Lung microvascular endothelial cell (primary cell): ENCODE measurements at places on chromosomes 11 and 22. TPM values are rescaled to one million over a fixed set of nuclear protein-coding genes. Genes with fewer than 3 reads are reported as not detected.
A peak's percentile ranks its signal among the peaks of the same experiment; 100 is the strongest.

DNA sequence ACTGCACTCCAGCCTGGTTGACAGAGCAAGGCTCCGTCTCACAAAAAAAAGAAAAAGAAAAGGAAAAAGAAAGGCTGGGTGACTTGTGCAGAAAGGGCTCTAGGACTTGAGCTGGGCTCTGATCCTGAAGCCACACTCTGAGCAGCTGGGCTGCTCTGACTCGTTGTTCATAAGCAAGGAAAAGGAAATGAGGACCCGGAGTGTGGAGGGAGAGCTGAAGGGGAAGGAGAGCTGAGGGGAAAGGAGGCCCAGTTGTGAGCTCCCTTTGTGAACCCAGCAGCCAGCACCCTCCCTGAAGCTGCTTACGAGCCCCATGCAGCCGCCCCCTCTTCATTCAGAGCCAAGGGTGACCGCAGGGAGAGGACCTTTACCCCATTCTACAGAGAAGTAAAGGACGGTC lies 12.3 kb upstream of the SH3BP1 start:
- DNase-seq: no peak

GRCh38 chr11:88341522-88342251 lies 4.2 kb upstream of the CTSC start:
- DNase-seq: no peak

DNA sequence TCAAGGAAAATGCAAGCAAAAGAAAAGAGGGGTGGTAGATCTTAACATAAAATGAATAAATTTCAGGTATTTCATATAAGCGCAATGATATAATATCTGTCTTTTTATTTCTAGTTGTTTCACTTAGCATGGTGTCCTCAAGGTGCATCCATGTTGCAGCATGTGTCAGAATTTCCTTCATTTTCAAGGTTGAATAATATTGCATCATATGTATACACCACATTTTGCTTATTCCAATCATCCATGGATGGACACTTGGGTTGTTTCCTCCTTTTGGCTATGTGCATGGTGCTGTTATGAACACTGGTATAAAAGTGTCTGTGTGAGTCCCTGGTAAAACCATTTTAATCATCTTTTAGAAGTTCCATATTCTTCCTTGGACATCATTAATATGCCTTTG lies 7.0 kb upstream of the KDM4F start:
- DNase-seq: no peak

- no peak for DNase-seq
Observed at GRCh38 chr11:68673991-68674390, 10.4 kb upstream of the GAL start.

DNA sequence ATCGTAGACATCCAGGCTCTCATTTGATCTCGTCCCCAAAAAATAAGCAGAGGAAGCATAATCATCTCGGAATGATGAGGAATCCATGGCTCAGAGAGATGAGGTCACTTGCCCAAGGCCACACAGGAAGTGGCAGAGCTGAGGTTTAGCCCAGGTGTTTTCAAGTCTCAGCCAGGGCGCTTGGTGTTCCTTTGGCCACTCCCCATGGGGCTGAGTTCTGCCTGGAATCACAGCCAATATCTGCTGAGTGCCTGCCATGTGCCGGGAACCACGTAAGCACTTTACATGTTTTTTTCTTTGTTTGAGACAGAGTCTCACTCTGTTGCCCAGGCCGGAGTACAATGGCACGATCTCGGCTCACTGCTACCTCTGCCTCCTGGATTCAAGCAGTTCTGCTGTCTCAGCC lies 29.5 kb upstream of the MYH9 start:
- DNase-seq: no peak

The TMEM86A gene
- total RNA-seq: 2.4 and 6.3 TPM in 2 replicates

GRCh38 chr11:9052316-9052715 lies 39.1 kb downstream of the SCUBE2 start:
- DNase-seq: no peak

The C11orf65 gene
- under 0.01 TPM in 2 replicates for total RNA-seq

The FAM227A gene
- under 0.01 and 0.20 TPM in 2 replicates for total RNA-seq

The RCOR2 gene
- under 0.01 and 0.22 TPM in 2 replicates for total RNA-seq

DNA sequence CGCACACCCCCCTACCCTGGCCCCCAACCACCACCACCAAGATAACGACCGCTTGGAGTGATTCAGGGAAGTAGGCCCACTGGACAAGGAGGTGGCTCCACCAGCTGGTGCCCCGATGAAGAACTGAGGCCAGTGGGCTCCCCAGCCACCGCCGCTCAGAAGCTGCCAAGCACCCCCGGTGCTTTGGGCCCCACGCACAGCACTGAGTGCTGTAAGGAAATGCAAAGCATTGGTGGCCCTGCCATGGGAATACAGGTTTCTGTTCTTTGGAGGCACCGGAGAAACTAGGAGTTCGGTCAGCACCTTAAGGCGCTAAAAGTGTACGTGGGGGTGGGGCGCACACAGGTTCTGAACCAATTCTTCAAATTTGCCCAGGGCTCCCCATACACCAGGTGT lies 664 bp upstream of the PRSS23 start:
- peak; percentile 29 for DNase-seq

DNA sequence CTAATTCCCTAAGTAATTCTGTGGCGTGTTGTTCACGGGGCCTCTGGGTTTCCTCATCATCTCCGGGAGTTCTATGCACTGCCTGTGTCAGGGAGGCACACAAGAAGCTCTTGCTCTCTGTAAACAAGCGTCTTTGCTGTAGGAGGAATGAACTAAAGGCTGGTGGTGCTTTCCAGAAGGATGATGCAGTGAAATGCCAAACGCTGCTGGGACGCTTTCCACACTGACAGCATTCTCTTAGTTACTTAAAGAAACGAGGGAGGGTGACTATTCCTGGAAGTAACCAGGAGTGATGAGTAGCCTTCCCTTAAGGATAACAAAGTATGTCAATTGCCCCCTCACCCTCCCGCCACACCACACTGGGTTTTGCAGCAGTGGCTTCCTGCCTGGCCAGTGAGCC lies 38.5 kb upstream of the NUP50 start:
- no peak for DNase-seq

GRCh38 chr11:46391186-46391577 lies 394 bp downstream of the CHRM4 start:
- no peak for DNase-seq

The FOLR2 gene
- not detected in 2 replicates for total RNA-seq

GRCh38 chr11:114196997-114197703 lies 99.0 kb upstream of the NNMT start:
- no peak for DNase-seq

The OR5P2 gene
- not detected in 2 replicates for total RNA-seq

The FCHSD2 gene
- total RNA-seq: 13.7 and 15.9 TPM in 2 replicates

The AGBL2 gene
- total RNA-seq: under 0.01 and 0.20 TPM in 2 replicates

GRCh38 chr11:87193756-87194470 lies 156.2 kb downstream of the TMEM135 start:
- DNase-seq: no peak

The OR51I1 gene
- not detected in 2 replicates for total RNA-seq

- no peak for DNase-seq
Observed at GRCh38 chr11:47765086-47765485, 2.1 kb downstream of the FNBP4 start.

The IMMP1L gene
- total RNA-seq: 7.7 and 7.8 TPM in 2 replicates

DNA sequence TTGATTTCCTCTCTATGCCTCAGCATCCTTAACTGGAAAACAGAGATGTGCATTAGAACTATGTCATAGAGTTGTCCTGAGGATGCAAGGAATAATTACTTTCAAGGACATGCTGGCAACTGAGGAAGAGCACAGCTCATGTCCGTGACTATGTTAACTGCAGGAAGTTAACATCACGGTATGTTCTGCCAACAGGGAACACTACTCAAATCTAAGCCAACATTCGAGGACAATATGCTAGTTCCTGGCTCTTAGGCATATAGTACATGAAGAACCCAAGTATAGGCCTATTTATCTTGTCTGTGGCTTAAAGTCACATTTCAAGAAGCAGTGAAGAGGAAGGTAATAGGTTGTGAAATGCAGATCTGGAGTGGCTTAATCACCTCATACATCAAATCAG lies 1032.6 kb downstream of the OPCML start:
- no peak for DNase-seq

The SLC22A6 gene
- total RNA-seq: not detected in 2 replicates

The APOL4 gene
- 2.0 and 5.0 TPM in 2 replicates for total RNA-seq

The WEE1 gene
- total RNA-seq: 12.9 and 20.6 TPM in 2 replicates

The OR51B4 gene
- not detected in 2 replicates for total RNA-seq

DNA sequence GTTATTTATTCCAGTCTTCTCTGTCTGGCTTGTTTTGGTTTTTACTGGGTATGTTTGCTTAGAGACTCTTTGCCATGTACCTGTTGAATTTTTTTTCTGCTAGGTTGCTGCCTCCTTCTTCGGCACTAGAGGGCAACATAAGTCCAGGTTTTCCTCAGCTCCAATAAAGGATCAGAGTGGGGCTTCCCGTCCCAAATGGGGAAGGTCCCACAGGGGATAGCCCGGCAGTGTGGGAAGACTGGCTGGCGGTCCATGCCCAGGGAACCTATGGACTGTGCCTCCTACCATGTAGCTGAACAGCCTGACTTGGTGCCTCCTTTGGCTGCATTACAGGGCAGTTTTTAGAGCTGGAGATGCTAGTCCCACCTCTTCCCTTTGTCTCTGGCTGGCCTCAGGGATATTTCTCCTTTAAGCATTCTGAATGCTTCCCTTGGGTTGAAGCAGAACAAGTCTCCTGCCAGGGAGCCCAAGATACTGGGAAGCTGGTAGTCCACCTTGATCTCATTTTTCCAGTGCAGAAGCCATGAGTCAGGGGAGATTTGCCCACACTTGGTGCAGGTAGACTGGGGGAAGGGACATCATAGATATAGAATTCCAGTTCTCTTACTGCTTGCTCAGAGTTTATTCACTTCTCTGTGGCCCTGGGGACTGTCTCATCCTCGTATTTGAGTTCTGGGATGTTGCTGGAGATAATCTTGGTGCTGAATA lies 60.2 kb downstream of the BRD1 start:
- DNase-seq: peak; percentile 62

The RGL4 gene
- total RNA-seq: not detected in 2 replicates

DNA sequence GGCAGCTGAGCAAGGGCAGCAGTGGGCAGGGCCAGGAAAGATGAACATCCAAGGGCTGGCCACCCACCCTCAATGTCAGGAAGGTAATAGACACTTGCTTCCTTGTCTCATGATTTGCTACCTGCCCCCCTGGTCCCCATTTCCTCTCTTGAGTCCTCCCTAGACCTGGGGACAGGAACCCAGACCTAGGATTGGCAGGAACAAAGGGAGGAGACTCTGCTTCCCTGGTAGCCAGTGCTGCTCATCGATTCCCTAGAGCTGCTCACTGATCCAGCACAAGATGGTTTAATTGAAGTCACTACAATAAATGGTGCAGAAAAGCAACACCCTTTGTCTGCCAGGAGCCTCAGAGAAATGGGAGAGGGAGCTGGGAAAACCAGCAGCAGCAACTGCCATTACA lies 67.8 kb upstream of the CHST1 start:
- DNase-seq: no peak

GRCh38 chr11:113308601-113309000 lies 5.8 kb upstream of the TTC12 start:
- no peak for DNase-seq

GRCh38 chr11:61092908-61093763 lies 9.2 kb upstream of the CD5 start:
- no peak for DNase-seq

The OR10A2 gene
- not detected in 2 replicates for total RNA-seq

The CCDC34 gene
- 1.4 and 2.0 TPM in 2 replicates for total RNA-seq

GRCh38 chr11:109374441-109374840 lies 47.5 kb upstream of the C11orf87 start:
- DNase-seq: no peak

The CD6 gene
- total RNA-seq: not detected in 2 replicates

- no peak for DNase-seq
Observed at GRCh38 chr11:130531061-130531460, 82.6 kb downstream of the ADAMTS15 start.

The SLC17A6 gene
- total RNA-seq: not detected in 2 replicates

The DRAP1 gene
- 91.1 and 103 TPM in 2 replicates for total RNA-seq

GRCh38 chr22:44341431-44342346 lies 28.9 kb upstream of the SHISAL1 start:
- DNase-seq: no peak

DNA sequence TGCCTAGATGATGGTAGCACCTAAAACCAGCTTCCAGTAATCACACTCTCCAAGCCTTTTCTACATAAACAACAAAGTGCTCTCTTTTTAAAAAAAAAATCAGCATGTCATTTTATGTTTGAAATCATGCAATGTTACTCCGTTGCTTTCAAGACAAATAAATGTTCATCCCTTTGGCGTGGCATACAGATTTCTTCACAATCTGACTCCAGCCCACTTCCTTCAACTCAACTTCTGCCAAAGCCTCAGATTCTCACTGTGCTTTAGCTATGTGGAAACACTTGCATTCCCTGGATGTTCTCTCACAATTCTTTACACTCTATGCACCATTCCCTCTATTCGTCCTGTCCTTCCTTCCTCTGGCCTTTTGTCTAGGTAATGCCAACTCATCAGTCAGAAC lies 206.3 kb upstream of the BLID start:
- no peak for DNase-seq
